ENCODE measurements at places on chromosomes 4 and X.

DNA sequence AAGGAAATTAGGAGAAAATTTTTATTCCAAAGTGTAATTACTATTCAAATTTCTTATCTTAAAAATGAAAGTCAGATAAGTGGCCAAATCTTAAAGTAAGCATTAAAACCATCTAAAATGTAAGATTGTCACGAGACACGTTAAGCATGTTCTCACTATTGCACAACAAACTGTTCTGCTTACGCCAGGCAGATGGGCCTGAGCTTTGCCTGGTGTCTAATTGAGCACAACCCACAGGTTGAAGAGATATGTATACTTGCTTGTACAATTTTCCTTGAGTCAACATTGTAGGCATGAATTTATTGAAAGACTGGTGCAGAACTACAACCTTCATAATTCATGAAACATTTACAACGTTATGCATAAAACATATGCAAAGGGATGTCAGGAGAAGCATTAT is 3.9 kb downstream of the RNF128 start:
- no peak for DNase-seq

DNA sequence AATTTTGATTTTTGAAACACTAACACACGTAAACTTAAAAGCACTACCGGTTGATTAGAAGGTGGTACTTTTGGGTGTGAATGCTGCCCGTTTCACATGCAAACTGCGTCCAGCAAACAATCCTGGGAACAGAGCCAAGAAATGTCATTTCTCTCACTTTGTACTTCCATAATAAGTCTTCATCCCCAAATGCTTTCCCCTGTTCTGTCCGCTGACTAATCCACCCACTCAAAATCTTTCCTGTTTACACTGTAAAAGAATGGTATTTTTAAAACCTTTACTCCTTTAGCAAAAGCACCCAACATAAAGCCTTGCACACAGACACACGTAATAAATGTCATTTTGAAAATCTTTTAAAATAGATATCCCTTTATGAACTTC is 39.1 kb upstream of the PDLIM5 start:
- DNase-seq: no peak

- no peak for DNase-seq
These were observed 2.6 kb upstream of the IL13RA1 start for GRCh38 chrX:118724775-118725174.

DNA sequence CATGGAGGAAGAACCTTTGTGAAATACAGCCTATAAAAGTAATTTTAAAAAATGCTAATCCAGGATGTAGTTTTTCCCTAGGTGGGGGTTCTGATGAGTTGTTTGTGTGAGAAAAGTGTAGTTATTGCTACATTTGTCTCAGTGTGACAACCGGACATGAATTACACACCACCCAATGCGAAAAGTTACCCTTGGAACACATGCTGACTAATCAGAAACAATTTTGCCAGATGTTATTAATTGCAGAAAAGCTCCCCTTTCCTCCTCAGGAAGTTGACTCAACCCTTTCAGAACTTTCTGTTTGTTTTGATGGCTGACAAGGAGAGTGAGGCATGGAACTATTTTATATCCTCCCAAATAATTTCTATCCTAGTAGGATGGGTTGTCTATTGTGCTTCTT is 38.1 kb upstream of the EDA2R start:
- DNase-seq: no peak

- DNase-seq: no peak
These were observed 201.6 kb downstream of the QDPR start for GRCh38 chr4:17310269-17310652.

GRCh38 chrX:29691044-29691443 is 524.3 kb upstream of the MAGEB2 start:
- DNase-seq: no peak

GRCh38 chrX:47662144-47662657 is 3.2 kb upstream of the UXT start:
- no peak for DNase-seq

DNA sequence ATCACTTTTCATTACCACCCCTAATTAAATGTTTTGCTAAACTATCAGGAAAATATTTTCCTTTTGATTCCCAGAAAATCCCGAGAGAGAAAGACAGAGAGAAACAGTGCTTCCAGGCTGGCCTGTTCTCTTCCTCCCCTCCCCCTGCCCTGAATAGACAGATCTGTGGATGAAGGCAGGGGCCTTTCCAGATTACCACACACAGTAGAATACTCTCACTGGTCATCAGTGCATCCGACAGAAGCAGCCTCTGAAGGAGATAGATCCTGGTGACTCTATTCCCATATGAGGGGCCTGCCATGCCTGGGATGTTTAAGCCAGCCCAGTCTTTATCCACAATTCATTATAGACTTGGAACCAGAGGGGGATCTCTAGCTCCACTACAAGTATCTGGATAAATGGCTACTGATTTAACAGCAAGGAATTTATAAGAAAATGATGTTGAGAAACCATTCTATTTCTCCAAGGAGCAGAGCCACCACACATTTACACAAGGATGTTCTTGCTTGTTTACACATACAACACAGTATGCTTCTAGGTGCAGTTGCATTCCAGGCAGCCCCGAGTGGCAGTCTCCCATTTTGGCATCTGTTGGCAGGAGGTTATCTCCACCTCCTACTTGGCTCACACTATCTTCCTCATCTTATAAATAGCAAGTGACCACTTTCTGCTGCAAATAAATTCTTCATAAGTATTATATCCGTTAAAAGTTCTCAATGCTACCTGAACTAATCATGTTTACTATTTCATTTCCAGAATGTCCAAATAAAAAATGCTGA is 115.8 kb downstream of the HS6ST2 start:
- DNase-seq: no peak

DNA sequence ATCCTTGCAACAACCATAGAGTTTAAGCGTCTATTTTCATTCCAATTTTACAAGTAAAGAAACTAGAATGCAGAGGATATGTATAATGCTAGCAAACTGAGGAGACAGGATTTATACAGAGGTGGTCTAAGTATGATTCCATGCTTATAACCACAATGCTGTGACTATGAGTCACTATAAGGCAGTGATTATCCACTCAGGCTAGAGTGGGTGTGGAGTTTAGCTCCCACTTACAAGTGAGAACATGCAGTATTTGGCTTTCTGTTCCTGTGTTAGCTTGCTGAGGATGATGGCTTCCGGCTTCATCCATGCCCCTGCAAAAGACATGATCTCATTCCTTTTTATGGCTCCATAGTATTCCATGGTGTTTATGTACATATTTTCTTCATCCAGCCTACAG is 41.6 kb upstream of the EDA2R start:
- no peak for DNase-seq

DNA sequence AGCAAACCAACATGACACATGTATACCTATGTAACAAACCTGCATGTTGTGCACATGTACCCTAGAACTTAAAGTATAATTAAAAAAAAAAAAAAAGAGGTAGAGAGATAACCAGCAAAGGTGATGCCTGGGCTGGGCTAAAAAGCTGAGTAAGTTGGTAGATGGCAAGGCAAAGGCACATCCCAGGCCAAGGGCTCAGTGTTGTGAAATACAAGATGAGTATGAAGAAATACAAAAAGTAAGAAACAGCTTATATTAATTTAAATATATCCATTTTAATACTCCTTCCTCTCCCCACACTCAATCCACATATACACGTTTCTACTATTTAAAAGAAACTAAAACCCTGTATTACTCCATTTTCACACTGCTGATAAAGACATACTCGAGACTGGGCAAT is 25.8 kb downstream of the TEC start:
- no peak for DNase-seq

DNA sequence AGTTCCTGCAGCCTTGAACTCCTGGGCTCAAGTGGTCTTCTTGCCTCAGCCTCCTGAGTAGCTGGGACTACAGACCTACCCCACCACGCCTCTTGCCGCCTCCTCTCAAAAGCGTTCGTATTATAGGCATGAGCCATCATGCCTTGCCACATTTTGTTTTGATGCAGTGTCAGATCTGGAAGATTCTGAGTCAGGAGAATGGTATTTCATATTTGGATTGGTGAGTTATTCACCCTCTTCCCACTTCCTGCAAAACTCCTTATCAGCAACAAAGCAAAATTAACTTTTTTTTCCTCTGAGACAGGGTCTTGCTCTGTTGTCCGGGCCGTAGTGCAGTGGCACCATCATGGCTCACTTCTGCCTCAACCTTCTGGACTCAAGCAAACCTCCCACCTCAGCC is 29.6 kb downstream of the REST start:
- DNase-seq: no peak

GRCh38 chr4:70997036-70997435 is 3.6 kb downstream of the DCK start:
- no peak for DNase-seq

- DNase-seq: no peak
These were observed 38.6 kb upstream of the TLR3 start for GRCh38 chr4:186030399-186030775.

DNA sequence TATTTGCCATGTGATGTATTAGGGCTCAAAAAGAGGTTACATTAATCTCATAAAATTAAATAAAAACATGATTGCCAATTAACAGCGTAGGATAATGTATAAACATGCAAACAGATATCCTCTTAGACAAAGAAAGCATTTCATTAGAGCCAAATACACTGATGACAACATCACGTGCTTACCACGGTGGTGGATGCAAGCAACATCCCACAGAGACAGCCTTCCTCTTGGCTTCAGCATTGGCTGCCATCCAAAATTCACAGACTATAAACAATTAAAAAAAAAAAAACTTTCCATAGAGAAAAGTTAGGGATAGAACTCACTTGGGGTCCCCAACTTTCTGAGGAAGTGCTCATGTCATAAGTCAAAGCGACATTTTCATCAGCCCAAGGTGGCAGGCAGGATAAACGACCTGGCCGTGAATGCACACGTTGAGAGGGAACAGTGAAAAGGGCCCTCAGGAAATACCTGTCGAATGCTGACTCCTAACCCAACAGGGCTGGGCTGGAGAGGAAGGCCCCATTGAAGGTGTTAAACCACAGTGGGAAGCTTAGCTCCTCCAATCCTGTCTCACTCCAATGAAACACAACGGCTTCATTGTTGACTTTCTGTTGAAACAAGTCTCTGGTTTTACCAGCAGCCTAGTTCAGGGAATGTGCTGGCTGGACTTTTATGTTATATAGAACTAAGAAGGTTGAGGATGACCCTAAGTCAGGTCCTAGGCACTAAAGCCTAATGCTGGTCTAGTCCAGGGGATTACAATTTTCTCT is 48.4 kb downstream of the IDS start:
- DNase-seq: no peak

DNA sequence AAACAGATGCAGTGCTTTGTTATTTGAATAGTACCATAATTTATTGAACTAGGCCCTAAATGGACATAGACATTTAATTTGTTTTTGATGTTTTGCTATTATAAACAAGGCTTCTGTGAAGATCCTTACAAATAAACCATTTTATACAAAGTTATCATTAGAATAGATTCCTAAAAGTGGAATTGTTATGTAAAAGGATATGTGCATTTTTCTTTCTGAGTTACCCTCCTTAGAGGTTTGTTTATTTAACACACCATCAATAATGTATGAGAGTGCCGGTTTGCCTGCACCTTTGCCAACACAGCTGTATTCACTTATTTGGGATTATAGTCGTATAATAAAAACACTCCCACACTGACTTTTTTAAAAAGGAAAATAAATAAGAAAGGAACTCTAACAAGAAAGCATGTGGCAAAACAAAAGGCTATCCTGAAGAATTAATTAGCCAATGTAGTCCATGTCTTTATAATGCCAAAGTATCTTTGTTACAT is 84.8 kb downstream of the PAK3 start:
- no peak for DNase-seq

GRCh38 chrX:35741142-35741541 is 57.0 kb upstream of the MAGEB16 start:
- DNase-seq: no peak

- no peak for DNase-seq
These were observed 222.4 kb downstream of the APBB2 start for GRCh38 chr4:40991908-40992307.

DNA sequence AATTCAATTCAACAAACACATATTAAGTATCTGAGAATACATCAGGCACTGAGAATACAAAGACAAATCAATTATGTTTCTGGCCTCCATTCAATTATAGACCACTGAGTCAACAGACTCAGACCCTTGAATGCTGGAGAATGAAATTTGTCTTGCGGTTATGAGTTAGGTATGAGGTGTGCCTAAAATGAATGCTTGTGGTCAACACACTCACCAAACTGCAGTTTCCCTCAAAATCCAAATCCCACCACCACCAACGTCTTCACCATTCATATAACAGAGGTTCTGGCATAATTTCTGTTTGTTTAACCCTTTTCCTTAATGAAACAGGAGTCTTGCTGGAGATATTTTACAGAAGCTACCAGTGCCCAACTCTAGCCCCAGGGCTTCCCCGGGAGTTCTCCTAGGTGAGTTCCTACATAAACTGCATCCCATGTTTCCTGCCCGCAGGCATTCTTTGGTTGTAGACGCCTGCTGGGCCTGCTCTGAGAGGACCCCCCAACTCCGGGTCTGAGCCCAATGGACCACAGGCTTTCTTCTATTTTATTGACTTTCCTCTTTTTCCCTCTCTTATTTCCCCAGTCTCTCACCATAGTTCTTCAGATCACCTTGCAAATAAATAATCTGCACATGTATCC is 119.2 kb downstream of the DDX53 start:
- no peak for DNase-seq

- peak; percentile 42 for DNase-seq
These were observed 1523.7 kb downstream of the ARAP2 start for GRCh38 chr4:34720571-34720970.
